ENCODE measurements at places on chromosomes 7 and 10.

- no peak for DNase-seq
Observed at GRCh38 chr7:14235056-14235455, 245.6 kb upstream of the ETV1 start.

DNA sequence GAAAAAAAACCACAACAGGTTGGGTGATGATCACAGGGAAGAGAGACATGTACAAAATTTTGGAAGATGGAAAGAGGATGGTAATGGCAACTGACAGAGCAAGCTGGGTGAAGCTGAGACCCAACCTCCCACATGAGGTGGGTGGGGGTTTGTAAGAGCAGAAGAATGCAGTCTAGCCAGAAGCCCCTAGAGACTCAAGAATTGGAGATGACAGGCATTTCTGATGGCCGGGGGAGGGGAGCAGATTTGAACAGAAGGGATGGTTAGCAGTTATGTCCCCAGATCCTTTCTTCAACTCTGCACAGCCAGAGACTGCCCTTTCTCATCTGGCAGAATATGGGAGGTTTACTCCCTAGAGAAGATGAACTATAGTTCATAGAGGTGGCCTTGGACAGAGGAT is 208.0 kb downstream of the GALNT17 start:
- no peak for DNase-seq

GRCh38 chr10:100114976-100115770 is 33.5 kb upstream of the CPN1 start:
- no peak for DNase-seq

DNA sequence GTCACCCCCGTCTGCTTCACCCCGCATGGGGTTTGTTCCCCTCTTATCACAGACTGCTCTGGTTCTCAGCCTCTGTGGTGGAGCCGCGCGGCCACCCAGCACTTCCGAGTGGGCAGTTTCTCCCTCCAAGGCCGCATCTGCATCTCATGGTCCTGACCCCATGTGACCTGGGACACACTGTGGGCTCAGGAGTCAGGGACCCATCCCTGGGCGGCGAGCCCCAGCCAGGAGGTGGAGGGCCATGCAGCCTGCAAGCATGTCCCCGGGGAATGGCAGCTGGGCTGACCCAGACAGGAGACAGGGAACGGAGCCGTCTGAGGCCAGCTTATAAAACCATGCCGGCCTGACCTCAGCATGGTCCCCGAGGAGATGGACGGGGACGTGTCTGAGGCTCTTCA is 25.2 kb upstream of the TTYH3 start:
- no peak for DNase-seq

DNA sequence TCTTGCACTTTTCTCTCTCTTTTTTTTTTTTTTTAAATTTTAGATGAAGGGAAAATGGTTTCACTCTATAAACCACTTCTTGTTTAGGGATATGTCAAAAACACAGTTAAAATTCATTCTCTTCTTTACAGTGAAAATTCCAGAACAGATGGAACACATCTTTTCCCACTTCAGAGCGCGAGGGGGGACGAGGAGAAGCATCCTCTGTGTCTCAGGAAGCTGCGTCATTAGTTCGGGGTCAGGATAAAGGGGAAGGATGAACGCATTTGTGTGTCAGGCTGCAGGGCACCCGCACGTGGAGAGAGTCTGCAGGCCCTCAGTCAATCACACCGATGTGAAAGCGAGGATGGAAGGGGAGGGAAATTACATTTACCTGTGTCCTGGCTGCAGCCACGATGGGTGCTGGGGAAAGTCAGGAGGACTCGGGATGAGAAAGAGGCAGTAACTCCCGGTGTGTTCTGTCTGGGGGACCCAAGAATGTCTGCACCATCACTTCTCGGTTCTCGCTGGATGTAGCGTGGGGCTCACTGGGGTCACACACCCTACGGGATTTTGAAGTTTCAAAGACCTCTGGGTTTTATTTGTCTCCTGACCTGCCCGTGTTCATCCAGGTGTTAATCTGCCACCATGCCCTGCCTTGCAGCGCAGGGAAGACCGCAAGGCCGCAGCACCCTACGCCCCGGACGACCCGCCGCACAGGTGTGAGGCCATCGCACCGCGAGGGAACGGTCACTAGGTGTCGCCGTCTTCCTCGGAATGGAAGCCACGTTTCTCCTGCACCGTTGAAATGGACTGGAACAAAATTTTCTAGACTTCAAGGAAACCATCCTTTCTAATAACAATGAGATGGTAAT is 66.7 kb upstream of the PITRM1 start:
- peak; percentile 59 for DNase-seq

GRCh38 chr10:112526139-112526538 is 79.1 kb downstream of the VTI1A start:
- DNase-seq = no peak

DNA sequence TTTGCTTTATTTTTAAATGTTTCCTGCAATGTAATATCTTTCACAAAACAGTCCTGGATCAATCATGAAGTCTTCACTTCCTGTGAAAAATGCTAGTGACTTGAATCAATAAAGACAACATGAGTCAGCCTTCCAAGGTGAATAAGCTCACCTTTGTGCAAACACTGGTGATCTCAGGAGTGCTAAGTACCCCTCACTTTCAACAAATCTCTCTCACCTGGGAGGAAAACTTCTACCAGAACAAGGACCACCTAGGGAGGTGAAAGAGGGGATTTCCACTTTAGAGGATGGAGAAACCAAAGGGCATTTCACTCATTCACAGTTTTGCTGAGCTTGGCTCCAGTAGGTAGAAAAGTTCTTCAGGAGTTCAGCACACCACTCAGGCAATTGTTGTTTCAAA is 64.8 kb downstream of the CALD1 start:
- no peak for DNase-seq

- DNase-seq = no peak
Observed at GRCh38 chr10:77320971-77321471, 316.6 kb downstream of the KCNMA1 start.

Measured in activated naive CD4-positive, alpha-beta T cell (primary cell).